ENCODE measurements at places on chromosomes 6 and 20. TPM values are rescaled to one million over a fixed set of nuclear protein-coding genes. Genes with fewer than 3 reads are reported as not detected.

Gene EYA2
- total RNA-seq, result 2.6 TPM

Gene LTA
- total RNA-seq, result 0.10 TPM

Gene GPX5
- total RNA-seq, result not detected

Gene GNMT
- total RNA-seq, result 0.08 TPM

Gene RXRB
- total RNA-seq, result 16.1 TPM

Gene SRSF12
- total RNA-seq, result 2.2 TPM

Gene GPR6
- not detected for total RNA-seq

Gene LIN28B
- total RNA-seq, result 1.3 TPM

Gene OR2H2
- not detected for total RNA-seq

Gene BEND6
- total RNA-seq, result 1.2 TPM

Gene MMP24OS
- total RNA-seq, result 100 TPM

Gene WFDC5
- not detected for total RNA-seq

Gene PTK6
- total RNA-seq, result 2.0 TPM

Gene BMP2
- total RNA-seq, result 0.33 TPM

Gene CRYBG1
- 0.82 TPM for total RNA-seq

Gene ENPP4
- total RNA-seq, result 0.25 TPM

Gene NMBR
- total RNA-seq, result not detected

Gene EFCAB8
- not detected for total RNA-seq

Gene C20orf144
- 0.08 TPM for total RNA-seq

Gene CHD6
- total RNA-seq, result 7.7 TPM

Gene KCNB1
- total RNA-seq, result 2.2 TPM

Gene IMPG1
- total RNA-seq, result not detected

Gene TMEM74B
- 3.3 TPM for total RNA-seq

Gene ARFGEF3
- 0.63 TPM for total RNA-seq

Data from A549 treated with dexamethasone at 1 μM for 4 hours (cell line).